ENCODE measurements at places on chromosomes 5 and 9.

DNA sequence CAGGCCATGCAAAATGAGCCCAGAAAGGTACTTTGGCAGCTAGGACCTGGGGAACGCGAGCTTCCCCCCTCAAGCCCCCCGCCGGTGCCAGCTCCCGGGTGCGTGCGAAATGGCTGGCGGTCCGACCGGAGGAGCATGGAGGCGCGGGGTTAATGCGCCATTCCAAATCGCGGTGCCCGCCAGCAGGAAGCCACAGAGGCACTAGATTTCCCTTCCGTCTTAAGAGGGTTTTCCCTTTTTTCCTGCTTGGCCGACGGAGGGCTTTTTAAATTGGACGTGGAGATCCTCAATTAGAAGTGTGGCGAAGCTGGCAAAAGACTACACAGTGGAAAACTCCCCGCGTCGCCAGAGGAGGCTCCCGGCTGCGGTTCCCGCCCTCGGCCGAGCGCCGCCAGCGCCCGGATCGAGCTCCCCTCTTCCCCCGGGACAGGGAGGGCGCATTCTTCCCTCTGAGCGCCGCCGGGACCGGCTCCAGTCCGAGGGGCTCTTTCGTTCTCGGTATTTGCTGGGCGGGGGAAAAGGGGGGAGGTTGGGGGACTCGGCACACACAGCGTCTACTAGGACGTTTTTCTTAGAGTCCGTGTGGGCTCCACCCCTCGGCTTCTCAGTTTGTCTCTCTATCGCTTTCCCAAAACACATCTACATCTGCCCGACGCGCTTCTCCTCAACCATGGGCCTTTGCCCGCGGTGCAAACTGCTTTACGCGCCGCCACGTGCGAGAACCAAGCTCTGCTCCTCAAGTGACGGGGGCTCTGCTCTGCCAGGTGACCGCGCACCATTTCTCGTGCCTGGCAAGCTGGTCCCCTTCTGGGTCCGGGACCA, 3.0 kb downstream of the GDNF start:
- DNase-seq = no peak

GRCh38 chr5:95798545-95798944, 24.0 kb downstream of the GLRX start:
- no peak for DNase-seq

DNA sequence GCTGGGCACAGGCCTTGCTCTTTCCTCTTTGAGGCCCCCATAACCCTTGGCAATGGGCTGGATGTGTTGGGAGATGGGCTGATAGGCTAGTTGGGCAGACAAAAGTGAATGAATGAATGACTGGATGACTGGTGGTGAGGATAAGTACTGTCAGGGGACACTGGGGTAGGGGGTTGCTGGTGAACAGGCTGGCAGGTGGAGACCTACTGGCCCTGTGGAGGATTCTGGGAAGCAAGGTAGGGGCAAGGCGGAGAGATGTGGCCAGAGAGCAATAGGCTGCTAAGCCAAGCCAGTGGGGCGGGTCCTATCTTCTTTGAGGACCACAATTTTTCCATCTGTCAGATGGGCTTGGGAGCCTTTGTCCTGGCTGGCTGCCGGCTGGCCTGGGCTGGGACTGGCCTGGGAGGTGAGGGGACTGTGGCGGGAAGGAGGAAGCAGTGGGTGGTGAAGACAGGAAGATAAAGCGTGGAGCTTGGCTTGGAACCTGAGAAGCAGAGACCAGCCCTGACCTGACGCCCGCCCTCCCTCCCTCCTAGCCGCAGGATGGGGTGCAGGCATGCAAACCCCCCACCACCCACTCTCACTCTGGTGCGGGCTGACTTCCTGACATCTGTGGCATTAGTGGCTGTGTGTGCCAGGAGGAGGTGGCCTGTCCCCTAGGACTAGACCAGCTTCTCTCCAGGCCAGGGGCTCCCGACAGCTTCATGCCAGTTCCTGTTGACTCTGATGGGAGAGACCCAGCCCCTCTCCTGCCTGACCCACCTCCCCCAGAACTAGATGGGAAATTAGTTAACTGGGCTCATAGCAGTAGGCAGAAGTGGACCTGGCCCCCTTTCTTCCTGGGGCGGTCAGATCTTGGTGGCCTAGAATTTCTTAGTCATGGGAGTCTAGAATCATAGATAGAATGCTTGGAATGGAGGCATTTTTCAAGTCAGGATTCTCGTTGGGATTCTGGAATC, 9.5 kb downstream of the CXXC5 start:
- DNase-seq = no peak

DNA sequence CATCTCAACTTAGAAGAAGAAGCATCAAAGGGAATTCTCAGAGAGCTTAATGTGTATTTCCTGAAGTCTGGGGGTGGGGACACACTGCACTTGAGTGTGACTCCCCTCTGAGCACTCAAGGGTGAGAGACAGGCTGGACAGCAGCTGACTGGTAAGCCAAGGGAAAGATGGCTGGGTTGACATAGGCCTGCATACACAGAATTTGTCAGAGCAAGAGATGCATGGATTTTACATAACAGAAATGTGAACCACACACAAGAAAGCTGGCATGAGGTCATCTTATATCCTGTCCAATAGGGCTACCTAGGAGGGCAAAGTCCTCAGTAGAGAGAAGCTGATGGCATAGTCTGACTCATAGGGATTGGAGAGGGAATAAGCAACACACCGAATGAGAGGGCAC, 114.3 kb upstream of the EPB41L4A start:
- DNase-seq = no peak

DNA sequence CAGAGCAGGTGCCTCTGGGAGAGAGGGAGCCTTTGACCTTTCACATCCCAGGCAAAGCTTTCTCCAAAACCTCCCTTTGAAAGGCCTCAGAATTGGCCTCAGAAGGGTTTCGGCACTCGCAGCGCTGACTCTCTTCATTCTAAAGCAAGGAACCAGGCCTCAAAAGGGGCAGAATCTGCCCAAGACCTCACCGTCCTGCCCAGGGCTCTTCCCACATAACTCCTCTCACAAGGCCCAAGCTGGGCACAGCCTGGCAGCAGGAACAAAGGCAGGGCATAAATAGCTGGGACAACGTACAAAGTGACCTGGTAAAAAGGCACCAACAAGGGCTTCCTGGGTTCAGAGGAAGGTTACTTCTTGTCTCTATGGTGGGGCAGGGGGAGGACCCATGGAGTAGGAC, 166.3 kb upstream of the FSTL4 start:
- no peak for DNase-seq

GRCh38 chr9:14563902-14564624, 129.2 kb downstream of the ZDHHC21 start:
- no peak for DNase-seq

GRCh38 chr5:16903480-16904300, 32.4 kb downstream of the MYO10 start:
- DNase-seq = no peak

Measured in NCI-H2227 treated with DMSO at 0.1 percent for 48 hours (cell line).